ENCODE measurements at places on chromosomes 2 and 18.

DNA sequence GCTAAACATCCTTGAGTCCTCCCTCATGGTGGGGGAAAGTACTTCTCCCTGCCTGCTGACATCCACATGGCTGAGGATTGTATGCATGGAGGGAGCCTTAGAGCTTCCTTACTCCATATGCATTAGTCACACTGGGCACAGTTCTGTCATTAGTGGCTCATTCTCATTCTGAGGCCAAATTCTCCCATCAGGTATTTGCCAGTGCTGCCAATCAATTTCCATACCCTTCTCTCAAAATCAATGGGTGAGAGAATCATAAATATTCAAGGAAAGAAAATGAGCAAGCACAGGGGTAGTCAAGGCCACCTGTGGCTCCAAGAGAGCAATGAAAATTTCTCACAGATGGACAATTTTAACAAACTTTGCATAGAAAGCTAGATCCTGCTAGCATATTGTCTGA is 422.6 kb upstream of the SETBP1 start:
- DNase-seq, result no peak

DNA sequence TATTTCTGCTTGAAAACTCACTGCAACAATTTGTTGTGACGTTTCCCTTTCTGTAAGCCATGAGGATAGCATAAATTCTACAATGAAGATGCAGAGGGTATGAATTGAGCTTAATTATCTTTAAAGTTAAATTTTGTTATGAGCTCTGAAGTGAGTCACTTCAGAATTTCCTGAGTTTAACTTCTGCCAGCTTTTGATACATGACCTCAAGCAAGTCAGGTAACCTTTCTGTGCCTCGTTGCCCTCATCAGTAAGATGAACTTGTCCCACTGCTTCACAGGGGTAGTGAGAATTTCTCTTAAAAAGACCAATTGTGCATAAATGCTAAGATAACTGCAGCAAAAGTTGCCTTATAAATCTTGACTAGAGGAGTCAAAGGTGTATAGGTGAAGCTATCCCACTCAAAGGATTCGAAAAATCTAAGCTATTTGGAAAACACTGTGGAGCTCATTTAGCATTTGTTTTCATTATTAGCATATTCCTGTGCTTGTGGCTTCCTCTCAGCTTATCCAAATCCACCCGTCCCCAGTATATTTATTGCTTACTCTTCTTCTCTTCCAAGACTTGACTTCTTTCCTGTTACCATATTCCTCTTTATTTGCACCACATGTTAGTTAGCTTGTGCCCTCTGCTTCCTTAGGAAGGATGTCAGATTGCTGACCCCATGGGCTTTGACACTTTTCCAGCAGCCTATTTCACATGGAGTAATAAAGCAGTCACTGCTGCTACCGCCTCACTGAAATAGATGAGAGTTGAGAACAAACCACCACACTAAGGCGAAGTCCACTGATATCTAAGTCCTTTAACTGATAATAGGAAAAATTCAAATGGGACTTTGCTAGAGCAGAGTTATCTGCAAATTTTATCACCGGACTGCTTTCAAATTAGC is 428.6 kb downstream of the ERBB4 start:
- no peak for DNase-seq

- no peak for DNase-seq
These were observed 209.8 kb upstream of the CTAGE1 start for GRCh38 chr18:22627506-22627905.

GRCh38 chr2:8594731-8595427 is 87.0 kb upstream of the ID2 start:
- no peak for DNase-seq

- DNase-seq, result no peak
These were observed 13.4 kb upstream of the EVA1A start for GRCh38 chr2:75574106-75574505.

DNA sequence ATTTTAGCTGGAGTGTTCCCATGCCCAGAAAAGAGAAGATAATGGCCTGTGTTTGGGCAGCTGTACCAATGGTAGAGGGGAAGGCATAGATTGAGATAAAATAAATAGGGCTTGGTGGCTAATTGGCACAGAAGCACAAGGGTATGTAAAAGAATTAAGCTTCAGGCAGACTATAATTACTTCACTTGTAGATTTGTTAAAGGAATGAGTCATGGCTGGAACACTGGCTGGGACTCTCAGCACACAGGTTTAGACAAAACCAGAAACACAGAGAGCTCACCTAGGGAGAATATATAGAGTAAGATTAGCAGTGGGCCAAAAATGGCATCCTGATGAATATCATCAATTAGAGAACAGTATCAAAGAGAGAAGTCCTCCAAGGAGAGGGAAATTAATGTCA is 198.3 kb upstream of the FIGN start:
- DNase-seq, result no peak

- DNase-seq, result no peak
These were observed 95.4 kb downstream of the DOCK10 start for GRCh38 chr2:224946895-224947294.

DNA sequence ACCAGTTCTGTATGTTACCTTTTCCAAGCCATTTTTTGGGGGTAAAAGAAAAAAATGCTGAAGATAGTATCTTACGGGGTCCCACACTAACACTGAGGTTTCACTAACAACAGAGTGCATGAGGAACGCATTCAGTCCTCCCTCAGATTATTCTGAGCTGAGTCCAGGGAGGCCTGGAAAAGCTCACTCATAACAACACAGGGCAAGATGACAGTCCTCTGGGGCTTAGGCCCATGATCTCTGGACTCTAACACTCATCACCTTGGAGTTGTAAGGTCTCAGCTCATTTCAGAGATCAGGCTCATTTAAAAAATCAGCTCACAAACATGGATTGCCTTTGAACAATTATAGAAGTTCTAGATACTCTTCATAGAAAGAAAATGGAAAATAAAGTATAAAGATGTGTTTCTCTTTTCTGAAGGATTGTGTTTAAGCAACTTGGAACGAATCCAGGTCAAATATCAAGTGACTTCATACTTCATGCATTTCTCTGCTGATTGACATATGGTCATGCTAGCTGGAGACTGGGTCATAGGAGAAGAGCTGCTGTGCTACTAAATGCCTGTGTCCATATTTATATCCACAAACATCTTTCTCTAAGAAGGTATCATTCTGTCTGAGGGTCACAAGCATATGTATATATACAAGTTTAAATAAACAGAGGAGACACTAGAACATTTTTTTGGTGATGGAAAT is 265.8 kb downstream of the ALK start:
- DNase-seq, result no peak

DNA sequence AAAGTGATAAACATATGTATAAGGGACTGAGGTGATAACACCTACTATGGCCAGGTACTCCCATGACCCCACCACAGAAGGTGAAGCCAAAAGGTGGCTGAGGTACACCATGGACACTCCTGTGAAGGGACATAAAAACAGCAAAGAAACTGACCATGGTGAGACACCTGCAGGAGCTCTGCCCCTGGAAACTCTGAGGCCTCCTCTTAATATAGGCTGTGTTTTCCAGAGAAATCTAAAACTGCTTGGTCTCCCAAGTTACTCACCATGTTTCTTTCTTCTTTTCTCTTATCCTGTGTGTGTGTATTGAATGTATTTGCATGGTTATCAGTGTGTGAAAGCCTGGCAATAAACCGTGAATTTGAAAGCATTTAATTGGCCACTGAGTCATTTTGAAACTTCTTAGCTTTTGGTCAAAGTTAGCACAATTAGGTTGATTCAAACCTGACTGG is 739.3 kb upstream of the GCFC2 start:
- no peak for DNase-seq

GRCh38 chr18:2672872-2673271 is 17.3 kb downstream of the SMCHD1 start:
- no peak for DNase-seq

DNA sequence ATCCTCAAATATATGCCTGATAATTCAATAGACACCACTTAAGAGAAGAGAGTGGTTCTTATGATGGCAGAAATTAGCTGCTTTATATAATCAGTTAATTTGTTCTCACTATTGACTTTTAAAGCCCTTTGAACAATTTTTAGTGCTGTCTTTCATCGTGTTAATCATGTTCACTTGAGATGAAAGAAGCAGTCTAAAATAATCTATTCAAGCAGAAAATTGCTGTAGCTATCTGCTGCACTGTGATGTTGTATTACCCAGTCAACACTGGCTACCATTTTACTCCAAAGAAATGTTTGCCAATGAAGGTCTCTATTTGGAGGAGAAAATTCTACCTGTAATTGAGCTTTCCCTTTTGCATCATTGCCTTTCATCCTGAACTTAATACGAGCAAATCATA is 459.8 kb upstream of the FSIP2 start:
- DNase-seq, result no peak

DNA sequence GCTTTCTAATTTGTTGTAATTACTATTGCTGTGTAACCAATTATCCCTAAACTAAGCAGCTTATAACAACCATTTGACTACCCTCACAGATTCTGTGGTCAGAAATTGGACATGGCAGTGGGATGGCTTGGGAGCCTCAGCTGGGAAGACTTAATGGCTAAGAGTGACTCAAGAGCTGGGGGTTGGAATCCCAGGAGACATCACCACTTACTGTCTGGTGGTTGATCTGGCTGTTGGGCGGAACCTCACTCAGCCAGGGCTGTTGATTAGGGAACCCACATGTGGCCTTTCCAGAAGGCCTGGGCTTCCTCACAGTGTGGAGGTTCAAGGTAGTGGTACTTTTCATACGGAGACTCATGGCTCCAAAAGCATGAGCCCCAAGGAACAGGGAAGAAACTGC is 49.8 kb downstream of the E2F6 start:
- DNase-seq, result no peak

- peak; percentile 90 for DNase-seq
These were observed 30.2 kb downstream of the GLI2 start for GRCh38 chr2:120765678-120766469.

GRCh38 chr2:59798687-59799232 is 754.7 kb downstream of the BCL11A start:
- DNase-seq, result no peak

DNA sequence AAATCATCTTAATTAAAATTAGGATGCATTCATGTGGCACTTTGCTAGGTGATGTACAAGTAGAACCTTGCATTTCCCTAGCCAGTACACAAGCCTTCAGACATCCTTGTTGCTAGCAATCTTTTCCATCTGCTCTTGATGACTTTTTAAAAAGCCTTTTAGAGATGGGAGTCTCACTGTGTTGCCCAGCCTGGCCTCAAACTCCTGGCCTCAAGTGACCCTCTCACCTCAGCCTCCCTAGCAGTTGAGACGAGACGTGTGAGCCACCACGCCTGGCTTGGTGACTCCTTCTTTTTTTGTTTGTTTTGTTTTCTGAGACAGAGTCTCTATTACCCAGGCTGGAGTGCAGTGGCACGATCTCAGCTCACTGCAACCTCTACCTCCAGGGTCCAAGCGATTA is 1.7 kb upstream of the CCDC88A start:
- no peak for DNase-seq

DNA sequence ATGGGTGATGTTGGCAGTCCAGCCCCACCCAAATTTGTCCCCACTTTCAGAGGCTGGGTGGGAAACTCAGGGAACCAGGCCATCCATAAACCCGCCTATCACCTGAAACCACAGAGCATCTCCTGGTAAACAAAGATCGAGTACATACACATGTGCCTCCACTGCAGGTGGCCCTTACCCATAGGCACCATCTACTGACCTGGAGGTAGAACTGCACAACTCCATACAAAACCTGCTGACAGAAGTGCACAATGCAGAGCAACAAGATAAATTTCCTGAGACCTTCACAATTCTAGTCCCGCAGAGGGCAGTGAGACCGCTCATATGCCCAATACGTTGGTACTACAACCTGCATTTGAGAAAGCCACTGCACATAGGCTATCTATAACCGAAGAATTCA is 856.3 kb downstream of the SUCLG1 start:
- no peak for DNase-seq

DNA sequence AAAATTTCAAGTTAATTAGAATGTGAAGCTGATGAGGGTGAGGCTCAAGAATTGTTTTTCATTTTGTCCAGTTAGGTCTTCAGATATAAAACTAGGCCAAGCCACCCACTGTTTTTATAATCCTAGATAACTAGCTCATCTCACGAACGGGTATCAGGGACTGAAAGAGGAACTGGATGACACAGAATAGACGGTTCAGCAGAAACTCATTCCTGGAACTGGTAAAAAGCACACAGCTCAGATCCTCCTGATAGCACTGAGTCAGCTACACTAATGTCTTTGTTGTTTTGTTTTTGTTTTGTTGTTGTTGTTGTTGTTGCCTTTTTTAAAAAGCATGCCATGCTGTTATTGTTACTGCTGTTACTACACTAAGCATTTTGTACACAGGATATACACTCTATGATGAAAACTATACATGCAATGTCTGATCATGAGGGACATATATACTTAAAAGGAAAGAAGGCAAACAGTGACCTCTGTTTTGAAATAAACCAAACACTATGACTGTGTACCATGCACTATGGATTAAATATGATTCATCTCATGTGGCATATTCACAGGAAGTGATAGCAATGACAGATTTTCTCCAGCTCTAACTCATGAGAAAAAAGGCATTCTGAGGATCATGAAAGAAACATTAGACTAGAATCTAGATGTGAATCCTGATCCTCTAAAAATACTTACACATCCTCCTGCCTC is 437.6 kb downstream of the NCKAP5 start:
- no peak for DNase-seq

DNA sequence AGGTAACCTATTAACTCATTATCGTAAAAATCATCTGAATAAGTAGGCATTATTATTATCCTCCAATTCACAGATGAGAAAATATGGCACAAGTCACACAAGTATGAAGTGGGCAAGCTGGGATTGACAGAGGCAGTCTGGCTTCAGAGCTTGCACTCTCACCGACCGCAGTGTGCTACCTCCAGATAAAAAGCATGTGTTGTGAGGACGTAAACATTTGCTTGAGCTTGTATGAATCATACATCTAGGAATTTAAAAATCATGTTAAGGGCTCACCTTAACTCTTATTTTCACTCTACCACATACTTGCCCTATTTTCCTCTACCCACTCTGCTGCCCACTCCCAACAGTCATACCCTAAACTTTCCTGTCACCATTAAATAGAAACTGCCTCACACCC is 65.3 kb upstream of the AMMECR1L start:
- DNase-seq, result no peak

GRCh38 chr2:202038471-202039277 is 5.0 kb downstream of the FZD7 start:
- peak; percentile 25 for DNase-seq

GRCh38 chr2:100821255-100821910 is 1.4 kb downstream of the NPAS2 start:
- no peak for DNase-seq
